ENCODE measurements at places on chromosomes 7 and 10.
A peak's percentile ranks its signal among the peaks of the same experiment; 100 is the strongest.

GRCh38 chr7:102431617-102432298 is 1.6 kb upstream of the ORAI2 start:
- peak; percentile 63 for DNase-seq

- no peak for DNase-seq
These were observed 17.4 kb downstream of the ESYT2 start for GRCh38 chr7:158811894-158812293.

- no peak for DNase-seq
These were observed 93.6 kb downstream of the CACNB2 start for GRCh38 chr10:18233775-18234174.

DNA sequence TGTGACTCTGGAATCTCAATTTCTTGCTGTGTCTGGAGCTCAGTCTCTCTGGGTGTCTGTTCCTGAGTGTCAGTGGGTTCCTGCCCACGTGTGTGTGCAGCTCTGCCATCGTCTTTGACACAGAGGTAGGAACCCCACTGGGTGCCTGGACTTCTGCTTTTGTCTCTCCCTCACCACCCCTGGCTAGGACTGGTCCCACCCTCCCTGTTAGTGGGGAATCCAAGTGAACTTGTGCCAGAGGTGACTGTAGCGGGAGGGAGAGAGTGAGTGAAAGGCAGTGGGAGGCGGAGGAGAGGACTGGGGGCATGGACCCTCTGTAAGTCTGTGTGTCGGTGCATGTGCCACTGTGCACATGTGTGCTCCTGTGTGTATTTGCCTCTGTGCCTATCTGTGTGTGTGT is 299.9 kb upstream of the ZMIZ1 start:
- DNase-seq = no peak
